GM12864 (cell line): ENCODE measurements at places on chromosomes 5 and 9.
A peak's percentile ranks its signal among the peaks of the same experiment; 100 is the strongest.

GRCh38 chr9:84563691-84564090 lies 105.8 kb upstream of the NTRK2 start:
- DNase-seq: no peak

GRCh38 chr9:91500509-91501014 lies 76.9 kb upstream of the NFIL3 start:
- DNase-seq: no peak

DNA sequence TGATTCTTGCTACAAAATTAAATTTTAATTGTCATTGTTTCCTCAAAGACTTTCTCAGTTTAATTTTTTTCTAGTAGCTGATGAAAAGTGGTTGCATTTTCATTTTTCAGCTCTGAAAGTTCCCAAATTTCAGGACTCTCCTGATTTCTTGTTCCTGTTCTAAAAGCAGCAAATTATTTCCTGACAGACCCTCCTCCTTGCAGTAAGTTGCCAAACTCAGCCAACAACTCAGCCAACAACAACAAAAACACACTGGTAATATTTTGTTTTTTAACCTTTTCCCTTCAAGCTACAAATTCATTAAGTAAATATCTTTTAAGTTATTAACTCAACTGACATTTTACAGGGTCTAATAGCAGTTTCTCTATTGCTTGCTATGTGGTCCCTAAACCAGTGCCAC lies 487.8 kb upstream of the NUDT12 start:
- DNase-seq: no peak

DNA sequence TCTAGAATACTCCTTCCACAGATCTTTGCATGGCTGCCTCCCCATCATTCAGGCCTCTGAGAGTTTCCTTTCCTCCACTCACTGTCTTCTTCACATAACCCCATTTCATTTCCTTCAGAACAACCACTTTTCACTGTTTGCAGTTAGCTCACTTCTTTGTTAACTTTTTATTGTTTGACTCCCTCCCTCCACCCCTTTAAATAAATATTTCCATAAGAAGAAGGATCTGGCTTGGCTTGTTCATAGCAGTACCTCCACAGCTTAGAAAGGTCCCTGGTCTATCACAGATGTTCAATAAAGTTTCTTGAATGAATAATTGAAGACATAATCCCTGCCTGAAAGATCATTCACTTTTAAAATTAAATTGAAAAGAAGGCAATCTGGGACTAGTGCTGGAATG lies 661.6 kb downstream of the ACTL7B start:
- no peak for DNase-seq

DNA sequence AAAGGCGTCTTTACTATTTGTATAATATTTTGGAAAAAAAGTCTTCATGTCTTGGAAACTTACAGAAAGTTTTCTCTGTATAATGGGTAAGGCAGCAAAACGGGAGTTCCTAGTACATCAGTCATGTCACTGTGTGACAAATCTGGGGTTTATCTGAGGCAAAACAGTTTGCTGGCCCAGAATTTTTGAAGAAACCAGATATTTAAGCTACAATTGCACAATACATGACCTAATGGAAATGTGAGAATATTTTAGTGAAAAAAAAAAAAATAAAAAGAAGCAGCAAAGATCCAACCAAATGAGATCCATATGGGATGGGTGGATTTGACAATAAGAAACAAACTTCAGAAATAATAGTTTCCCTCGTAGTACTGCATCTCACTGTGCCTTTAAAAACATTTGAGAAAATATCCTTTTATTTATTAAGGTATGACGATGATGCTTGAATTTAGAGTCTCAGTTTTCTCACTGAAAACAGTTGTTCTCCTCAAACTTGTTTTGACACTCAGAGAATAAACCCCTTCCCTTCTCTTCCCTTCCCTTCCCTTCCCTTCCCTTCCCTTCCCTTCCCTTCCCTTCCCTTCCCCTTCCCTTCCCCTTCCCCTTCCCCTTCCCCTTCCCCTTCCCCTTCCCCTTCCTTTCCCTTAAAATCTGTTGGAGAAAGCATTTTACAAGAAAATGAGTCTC lies 180.5 kb upstream of the TUT7 start:
- DNase-seq: no peak

- no peak for DNase-seq
Measured at GRCh38 chr9:9791611-9792010, 821.2 kb downstream of the PTPRD start.

DNA sequence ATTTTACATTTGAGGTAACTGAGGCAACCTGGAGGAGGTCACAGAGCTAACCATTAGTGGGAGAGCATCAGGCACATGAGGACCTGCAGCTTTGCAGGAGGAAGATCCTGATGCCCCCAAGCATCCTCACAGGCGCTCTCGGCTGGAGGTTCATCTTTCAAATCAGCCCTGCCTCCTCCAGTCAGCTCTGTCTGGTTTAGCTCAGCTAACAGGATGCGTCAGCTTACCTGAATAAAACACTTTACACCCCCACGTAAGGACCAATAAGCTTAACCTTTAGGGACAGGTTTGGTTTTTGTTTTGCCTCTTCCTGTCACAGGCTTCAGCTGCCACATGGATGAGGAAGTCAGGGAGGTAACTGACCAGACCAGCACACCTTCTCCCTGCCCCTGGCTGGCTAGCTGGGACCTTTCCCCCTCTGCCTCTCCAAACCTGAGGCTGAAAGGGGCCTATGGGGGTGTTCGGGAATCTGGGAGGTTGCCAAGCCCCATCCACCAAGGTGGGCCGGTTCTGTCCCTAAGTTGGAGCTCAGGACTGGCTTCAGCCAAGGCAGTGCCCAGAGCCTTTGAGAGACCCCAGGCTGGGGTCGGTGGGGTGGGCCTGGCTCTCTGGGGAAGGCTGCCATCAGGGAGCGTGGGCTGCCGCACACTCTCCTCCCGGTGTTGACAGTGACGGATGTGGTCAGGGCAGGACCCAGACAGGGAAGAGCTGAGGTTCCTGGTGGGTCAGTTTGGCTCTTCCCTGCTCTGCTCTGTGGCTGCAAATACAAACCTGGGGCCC lies 20.0 kb upstream of the FCN1 start:
- no peak for DNase-seq

GRCh38 chr9:96027251-96028131 lies 152.0 kb downstream of the ERCC6L2 start:
- DNase-seq: no peak

- DNase-seq: no peak
Measured at GRCh38 chr5:155080721-155081120, 67.2 kb downstream of the KIF4B start.

- DNase-seq: no peak
Measured at GRCh38 chr5:76337953-76338451, 65.1 kb upstream of the IQGAP2 start.

GRCh38 chr5:179192185-179192890 lies 132.2 kb downstream of the ZNF354C start:
- DNase-seq: no peak

GRCh38 chr5:137294604-137295003 lies 204.5 kb downstream of the SPOCK1 start:
- DNase-seq: no peak

DNA sequence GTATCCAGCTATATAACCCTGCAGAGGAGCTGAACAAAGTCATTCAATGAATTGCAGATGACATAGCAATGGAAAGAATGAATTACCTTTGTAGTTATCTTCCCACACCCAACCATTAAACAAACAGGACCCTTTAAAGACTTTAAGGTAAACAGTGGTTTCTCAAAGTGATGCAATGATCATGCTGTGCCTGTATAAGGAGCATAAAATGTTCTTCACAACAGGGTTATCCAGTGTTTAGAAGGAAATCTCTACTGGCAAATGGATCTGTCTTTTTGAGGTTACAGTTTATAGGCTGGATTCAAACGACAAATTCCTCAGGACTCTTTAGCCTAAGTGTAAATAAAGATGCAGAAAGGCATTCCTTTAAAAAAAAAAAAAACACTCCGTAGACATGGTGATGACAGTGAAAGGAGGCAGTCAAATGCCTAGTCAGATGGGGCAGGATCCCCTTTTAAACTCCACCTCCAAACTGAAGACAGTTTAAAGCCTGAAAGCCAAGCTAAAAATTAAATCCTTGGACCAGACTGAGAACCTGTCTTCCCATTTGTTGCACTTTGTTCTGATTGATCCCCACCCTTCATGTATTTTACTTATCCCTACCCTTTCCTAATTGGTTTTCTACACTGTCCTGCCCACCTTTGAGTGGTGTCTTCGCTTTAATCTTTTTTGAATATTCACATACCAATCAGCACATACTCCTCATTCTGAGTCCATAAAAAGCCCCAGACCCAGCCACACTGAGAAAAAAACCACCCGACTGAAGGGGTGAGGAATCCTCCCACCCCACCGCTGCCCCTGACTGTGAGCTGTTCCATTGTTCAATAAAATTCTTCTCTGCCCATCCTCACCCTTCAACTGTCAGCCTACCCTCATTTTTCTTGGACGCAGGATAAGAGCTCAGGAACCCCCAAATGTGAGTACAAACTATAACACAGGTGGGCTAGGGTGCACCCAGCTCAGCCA lies 761.3 kb upstream of the DMAC1 start:
- DNase-seq: no peak

DNA sequence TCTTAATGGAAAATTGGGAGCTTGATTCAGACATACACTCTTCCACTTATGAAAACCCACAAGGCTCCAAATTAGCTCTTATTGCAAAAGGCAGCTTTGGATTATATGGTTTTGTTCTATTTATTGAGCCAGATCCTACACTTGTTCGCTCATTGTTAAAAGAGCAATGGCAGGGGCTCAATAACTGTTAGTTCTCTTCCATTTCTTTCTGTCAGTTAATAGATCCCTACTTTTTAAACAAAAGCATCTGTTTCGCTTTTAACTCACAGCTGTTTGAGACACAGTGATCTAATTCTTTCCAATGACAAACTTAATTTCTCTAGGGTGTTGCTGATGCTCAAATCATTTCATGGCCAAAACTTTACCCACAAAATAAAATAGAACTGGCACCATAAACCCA lies 11.7 kb downstream of the C5 start:
- no peak for DNase-seq

DNA sequence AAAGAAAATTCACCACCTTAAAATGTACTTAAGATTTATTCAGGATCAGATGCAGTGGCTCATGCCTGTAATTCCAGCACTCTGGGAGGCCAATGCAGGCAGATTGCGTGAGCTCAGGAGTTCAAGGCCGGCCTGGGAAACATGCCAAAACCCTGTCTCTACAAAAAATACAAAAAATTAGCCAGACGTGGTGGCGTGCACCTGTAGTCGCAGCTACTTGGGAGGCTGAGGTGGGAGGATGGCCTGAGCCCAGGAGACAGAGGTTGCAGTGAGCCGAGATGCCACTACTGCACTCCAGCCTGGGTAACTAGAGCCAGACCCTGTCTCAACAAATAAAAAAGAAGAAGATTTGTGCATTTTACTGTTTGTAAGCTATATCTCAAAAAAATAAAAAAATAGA lies 34.7 kb upstream of the GFPT2 start:
- no peak for DNase-seq

DNA sequence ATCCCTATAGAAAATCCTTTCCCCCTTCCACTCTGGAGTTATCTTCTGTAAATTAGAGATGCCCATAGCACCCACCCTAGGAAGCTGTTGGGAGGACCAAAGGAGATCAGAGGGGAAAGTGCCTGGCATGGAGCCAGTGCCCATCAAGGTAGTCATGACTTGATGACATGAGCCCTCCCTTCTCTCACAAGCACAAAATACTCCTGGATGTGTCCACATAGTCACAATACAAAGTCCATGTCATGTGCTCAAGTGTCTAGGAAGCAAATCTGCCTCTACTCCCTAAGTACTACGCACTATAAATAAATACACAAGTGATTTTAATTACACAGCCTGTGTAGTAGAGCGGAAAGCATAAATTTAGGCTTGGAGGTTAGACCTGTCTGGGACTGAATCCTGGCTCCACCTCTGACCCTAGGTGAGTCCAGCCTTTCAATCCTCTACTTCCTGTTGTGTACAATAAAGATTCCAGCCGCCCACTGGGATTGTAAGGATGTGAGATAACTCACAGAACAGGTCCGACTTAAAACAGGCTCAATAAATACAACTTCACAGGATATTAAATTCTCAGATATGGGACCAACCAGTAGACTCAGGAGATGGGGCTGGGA lies 30.6 kb downstream of the TTC39B start:
- DNase-seq: no peak

DNA sequence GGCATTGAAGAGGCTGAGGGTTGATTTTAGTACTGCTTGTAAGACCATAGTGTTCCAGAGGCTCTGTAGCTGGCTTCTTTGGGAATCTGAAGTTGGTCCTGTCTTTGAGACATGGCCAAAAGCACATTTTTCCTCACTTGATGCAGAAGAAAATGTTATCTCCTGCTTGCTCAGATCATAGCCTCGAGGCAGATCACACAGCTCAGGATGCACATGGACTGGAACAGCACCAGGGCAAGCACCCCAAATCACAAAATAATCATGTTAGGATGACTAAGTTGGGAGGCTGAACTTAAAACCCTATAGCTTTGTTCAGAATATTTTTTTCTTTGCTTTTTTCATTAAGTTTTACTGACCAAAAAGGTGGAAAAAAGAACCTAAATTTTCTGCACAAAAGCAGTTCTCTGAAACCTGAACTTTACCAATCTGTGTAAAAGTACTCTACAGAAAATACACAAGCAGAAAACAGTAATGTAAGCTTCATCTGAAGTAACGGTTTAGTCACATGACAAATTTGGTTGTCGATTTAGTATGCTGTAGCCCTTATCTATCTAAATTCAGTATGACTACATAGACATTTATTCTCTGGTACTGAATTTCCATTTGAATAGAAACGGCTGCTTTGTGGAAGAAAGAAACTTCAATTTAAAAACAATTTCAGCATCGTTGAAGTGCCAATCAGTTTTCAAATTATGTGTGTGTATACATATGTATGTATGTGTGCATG lies 3.4 kb downstream of the KLHL9 start:
- no peak for DNase-seq

DNA sequence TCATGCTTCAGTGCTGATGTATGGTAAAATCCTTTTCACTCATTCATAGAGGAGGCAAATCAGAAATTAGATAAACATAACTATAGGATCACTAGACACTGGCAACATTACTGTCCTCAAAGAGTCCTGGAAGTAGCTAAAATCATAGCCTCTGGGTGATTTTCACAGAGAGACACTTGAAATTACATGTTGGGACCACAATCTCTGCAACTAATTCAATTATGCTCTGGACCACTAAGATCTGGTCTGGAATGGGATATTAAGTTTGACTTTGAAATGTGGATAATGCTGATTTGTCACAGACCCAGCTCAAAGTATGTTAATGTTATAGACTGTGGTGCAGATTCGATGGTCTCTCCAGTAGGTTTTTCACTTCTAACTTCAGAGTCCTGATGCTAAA lies 214.6 kb upstream of the CCNH start:
- DNase-seq: no peak

DNA sequence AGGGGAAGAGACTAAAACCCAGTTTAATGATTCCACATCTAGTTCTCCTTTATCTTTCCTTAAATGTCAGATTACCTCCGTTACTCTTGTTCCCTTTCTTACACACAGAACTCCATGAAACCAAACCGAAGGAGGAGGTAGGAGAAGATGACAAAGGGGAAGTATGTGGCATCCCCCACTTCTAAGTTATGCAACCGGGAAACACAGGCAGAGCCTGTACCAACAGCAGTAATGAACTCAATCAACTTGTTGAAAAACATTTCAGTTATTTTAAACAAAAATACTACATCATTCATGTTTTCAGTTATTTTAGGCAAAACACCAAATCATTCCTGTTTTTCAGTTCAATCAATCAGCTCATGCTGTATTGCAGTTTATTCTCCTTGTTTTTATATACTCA lies 101.8 kb downstream of the PCSK1 start:
- DNase-seq: no peak

- peak; percentile 67 for DNase-seq
Measured at GRCh38 chr5:88845081-88845697, 37.8 kb downstream of the MEF2C start.
